ENCODE measurements at places on chromosomes 16 and 17. TPM values are rescaled to one million over a fixed set of nuclear protein-coding genes. Genes with fewer than 3 reads are reported as not detected.

DNA sequence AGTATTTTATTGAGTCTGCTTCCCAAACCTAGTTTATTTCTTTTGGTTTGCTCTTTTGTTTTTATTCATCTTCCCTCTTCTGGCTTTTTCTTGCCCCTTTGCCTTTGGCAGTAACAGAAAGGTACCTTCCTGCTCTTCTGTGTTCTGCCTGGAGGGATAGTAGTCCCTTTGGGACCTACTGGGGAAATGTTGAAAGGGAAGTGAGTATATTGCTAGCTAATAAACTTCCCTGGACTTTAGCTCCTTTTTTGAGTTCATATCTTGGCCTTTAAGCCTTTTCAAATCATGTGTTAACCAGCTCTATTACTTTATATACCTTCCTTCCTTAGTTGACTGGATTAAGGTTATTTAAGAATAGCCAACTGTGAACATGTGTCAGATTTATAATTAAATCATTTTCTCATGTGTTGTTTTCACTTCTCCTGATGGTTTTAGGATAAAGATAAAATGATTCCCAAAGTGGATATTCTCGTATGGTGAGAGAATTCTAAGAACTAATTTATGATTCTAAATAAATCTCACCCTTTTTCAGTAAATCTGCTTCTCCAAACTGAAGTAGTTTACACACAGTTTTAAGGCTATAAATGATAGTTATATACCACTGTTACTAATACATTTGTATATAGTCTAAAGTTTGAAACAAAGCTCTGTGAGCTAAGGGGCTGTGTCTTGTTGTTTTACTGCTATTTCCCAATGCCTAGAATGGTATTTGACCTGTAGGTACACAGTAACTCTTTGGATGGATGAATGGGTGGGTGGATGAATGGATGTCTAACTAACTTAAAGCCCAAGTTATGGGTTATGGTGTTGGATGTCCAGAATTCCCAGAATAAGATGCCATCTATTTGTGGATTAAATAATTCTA lies 45.7 kb downstream of the OMG start:
- no peak for DNase-seq

DNA sequence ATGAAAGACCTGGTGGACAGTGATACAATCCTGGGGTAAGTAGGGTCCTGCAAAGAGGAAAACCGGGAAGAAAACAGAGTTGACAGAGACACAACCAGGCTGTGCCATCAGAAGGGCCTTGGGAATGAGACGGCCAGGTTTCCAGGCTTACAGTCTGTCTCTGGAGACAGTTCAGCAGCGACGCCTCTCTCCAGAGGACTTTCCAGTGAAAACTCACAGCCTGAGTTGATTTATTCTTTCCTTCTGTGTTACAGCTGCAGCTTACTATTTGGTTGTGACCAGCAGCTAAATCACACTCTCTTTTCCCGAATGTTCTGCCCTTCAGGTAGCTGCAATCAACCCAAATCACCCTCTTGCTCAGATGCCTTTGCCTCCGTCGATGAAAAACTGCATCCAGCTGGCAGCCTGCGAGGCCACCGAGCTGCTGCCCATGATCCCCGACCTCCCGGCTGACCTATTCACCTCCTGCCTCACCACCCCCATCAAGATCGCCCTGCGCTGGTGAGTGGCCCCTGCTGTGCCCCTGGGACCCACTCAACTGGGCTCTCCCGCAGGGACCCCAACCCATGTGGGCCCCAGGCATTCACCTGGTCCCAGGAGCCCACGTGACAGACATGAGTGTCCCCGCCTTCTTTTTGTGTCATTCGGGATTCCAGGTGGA lies 209.2 kb downstream of the RPTOR start:
- no peak for DNase-seq

- no peak for DNase-seq
These were observed 31.4 kb downstream of the HS3ST3B1 start for GRCh38 chr17:14332331-14332730.

AKAP1 gene
- 181 TPM for total RNA-seq

- no peak for DNase-seq
These were observed 132.3 kb upstream of the CDH11 start for GRCh38 chr16:65254144-65254543.

DNA sequence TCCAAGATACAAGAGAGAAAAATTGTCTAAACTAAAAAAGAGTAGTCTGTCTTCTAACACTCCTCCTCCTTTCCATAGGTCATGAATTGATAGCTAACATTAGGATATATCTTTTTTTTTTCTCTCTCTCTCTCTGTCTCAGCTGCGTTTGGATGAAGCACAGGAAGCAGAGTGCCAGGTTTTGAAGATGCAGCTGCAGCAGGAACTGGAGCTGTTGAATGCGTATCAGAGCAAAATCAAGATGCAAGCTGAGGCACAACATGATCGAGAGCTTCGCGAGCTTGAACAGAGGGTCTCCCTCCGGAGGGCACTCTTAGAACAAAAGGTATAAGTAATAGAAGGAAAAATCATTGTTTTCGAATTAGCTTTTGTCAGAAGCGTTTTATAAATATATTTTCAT lies 32.9 kb downstream of the ABHD15 start:
- no peak for DNase-seq

DNA sequence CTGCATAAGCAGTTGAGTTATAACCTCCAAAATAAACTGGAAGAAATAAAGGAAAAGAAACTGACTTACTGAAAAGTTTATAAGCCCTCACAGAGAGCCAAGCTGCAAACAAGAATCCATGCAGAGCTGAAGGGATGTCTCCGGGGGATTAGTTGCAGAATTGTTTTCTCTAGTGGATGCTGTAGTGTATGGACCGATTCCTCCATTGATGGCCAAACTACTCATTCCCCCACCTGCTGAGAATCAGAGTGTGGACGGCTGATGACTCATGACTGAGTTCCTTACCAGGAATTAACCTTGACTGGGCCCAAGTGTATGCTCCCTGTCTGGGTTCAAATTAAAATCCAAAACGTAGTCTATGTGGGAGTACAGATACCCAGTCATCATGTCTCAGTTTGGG lies 93.9 kb upstream of the CDH8 start:
- no peak for DNase-seq

CRYBA1 gene
- not detected for total RNA-seq

DNA sequence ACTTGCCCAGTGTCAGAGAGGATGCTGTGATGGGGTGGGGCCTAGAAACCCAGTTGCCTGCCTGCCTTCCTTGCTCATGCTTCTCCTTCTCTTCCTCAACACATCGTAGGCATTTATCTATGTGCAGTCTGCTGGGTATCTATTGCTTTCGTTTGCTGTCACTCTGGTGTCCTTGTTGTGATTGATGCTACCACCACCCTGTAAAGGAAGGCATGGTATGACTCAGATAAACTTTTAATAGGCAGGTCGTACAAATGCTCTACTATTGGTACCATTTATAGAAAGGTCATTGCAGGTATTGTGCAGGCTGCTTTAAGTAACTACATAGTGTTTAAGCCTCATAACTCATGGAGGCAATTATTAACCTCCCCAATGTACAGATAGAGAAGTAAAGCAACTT lies 368.9 kb downstream of the UTP18 start:
- DNase-seq, result no peak

KRTAP2-1 gene
- not detected for total RNA-seq

All from heart right ventricle (tissue), 16 donors.